ENCODE measurements at places on chromosomes 16 and 17.
A peak's percentile ranks its signal among the peaks of the same experiment; 100 is the strongest.

GRCh38 chr17:32567086-32567485, 80.3 kb downstream of the CDK5R1 start:
- no peak for DNase-seq

DNA sequence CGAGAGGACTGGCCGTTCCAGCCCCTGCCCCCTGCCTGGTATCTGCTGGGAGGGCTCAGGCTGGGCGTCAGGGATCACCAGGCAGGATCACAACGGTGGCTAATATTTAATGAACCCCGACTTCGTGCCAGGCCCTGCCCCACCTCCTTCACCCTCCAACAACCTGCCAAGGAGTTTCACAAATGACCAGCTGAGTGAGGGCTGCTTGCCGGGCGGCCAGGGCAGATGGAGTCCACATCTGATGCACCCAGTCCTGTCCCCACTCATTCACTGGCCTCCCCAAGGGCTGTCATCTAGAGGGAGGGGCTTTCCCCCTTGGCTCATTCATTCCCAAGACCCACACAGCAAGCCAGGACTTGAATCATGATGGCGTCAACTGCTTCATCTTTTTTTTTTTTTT, 17.5 kb downstream of the UBALD1 start:
- peak; percentile 29 for DNase-seq

DNA sequence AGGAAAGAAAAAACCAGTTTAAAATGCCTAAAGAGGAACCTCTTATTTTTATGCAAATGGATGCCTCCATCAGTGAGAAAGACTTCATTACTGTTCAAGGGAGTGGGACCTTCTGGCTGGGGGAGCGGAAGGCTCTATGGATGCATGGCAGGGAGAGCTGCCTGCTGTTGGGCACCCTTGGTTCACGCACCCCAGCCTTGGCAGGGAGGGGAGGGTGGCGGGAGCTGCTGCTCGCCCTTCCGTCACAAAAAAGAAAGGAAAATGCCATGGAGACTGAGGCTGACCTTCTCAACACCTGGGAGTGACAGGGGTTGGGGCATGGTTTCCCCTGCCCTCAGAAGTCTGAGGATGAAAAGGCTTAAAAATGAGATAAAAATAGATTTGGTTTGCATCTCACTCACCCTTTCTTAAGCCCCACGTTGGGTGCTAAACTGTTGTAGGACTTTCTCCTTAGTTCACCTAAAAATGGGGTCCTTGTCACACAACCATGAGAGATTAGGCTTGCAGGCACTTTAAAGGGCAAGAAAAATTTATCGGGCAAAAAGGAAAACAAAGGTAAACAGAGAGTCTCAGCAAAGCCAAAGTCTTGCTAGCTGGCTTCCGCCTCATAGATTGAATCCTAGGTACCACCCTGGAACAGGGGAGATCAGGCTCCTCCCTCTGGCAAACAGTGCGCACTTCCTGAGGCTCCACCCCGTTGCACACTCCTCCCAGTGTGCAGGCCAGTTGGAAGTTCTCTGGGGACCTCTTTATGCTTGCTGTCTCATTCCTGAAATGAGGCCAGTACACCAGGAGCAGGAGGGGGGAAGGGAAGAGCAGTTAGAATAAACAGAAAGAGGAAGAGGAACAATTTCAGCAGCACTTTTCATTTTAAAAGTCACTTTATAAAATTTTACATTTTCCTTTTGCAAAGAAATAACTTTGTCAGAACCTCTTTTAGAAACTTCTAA, 31.6 kb downstream of the PHKB start:
- DNase-seq = peak; percentile 19

GRCh38 chr17:28385037-28385400, 13.5 kb downstream of the SARM1 start:
- DNase-seq = no peak

GRCh38 chr16:46980926-46981325, 7.5 kb upstream of the DNAJA2 start:
- no peak for DNase-seq

All from osteoblast (primary cell).